SIG-M5 (cell line): ENCODE measurements at places on chromosomes 3 and 15.

DNA sequence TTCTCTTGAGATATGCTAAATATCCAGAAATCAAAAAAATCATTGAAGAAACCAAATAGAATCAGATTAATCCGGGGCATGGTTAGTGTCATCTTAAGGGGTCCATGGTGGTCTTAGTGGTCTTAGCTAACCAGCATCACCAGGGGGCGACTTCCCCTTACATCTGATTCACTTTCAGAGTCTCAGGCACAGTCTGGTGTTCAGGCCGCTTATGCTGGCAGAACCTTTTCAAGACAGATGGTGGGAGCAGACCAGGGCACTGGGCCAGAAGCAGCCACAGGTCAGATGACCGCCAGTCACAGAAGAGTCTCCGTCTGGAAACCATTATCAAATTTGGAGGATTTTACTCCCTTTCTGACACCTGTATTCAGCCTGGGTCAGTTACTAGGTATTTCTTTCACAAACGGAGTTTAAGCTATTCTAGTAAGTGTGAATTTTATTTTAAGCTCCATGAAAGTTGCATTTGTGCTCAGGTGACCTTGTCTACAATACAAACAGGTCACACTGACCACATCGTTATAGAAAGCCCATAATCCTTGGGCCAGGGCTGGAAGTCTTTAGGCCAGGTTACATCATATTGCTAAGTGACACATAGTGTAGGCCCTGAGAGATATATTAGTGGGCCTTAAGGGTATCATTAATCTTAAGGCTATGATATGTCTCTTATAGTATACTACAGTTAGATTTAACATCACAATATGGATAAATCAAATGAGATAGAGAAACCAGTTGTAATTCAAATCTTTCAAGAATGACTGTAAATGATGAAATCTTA lies 365.5 kb downstream of the GBE1 start:
- DNase-seq: no peak

- no peak for DNase-seq
Observed at GRCh38 chr15:93932164-93932776, 299.1 kb upstream of the MCTP2 start.

DNA sequence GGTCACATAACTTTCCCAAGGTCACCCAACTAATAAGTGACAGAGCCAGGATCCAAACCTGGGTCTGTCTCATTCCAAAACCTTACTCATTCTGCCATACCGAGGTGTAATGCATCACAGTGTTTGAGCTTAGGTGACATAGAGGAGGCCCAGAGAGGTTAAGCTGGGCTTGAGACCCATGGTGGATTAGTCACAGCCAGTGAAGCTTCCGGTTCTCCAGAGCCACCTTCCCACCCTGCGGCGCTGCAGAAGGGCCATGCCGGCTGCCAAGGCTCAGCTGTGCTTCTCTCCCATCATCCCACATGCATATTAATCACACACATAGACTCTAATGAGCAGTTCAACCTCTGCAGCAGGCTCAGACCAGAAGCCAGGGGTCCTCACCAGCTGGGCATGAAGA lies 42.2 kb downstream of the SPSB4 start:
- no peak for DNase-seq

DNA sequence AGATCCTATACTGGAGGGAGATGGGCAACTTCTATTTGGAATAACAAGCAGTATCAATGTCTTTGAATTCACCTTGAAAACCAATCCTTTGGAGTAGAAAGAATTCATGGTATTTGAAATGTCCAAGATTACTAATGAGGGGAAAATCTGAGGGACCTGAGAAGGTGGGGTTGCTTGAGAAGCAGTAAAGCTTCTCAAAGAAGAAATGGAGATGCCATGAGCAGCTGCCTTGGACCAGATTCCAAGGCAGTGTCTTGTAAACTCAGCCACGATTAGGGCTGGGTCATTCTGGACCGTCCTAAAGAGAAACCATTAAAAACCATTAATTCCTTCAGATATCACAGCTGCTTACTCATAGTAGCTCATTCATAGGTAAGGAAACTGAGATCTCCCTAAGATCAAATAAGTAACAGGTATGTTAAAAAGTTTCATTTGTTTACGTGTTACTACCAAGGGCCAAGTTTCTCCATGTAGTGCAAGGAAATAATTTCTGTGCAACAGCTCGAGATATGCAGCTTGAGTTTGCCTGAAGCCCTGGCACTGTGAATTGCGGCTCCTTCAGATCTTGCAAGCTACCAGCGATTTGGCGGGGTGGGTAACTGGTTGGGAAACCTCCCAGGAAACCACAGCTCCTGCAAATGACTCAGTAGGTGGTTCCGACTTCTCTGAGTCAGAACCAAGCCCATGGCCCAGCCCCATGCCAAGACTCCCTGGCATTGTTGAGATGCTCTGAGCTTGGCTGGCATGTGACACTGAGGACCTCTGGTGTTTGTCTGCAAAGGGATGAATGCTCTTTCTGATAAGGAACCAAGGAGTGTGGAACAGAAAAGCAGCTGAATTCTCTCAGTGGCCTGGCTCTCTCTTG lies 296.8 kb downstream of the RORA start:
- no peak for DNase-seq

DNA sequence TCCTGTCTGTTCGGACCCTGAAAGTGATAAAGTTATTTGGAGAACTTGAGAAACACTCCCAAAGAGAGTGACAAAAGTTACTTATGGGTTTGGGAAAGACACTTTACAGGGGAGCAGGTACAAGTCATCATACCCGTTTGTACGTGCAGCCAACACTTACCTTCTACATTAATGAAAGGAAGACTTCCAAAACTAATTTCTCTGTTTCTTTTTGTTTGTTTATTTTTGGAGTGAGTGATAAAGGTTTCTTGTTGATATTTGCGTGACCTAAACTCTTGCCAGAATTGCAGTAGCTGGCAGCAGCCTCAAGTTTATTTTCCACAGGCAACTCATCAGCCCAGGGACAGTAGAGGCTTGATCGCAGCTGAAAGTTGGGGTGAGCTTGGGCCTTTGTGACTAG lies 8.4 kb downstream of the ABHD2 start:
- DNase-seq: no peak

DNA sequence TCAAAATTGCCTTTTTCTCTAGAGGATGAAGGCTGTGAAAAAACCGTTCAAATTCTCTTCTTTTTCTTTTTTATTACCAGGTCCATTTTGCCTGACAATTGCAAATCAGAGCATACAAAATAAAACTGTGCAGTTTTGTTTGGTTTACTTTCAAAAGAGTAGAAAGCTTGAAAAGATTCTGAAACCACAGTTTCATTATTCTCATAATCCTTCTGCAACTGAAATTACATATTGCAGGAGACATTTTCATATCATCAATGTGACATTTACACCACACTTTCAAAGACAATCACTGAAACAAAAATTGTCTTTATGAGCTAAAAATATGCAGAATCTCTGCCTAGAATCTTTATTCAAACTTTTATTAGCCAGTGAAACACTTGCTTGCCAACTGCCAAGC lies 296.4 kb upstream of the TPRG1 start:
- no peak for DNase-seq
